Stimulated activated CD8-positive, alpha-beta memory T cell treated with anti-CD3 and anti-CD28 coated beads, Interleukin-15, amount 100 ng/mL, for 24 hours (primary cell): ENCODE measurements at places on chromosomes 2 and 18.

- no peak for DNase-seq
These were observed 136.1 kb upstream of the CHAC2 start for GRCh38 chr2:53631313-53632125.

- no peak for DNase-seq
These were observed 342.3 kb downstream of the DCC start for GRCh38 chr18:52682260-52682659.

- no peak for DNase-seq
These were observed 13.3 kb downstream of the TMEM177 start for GRCh38 chr2:119692310-119692709.

DNA sequence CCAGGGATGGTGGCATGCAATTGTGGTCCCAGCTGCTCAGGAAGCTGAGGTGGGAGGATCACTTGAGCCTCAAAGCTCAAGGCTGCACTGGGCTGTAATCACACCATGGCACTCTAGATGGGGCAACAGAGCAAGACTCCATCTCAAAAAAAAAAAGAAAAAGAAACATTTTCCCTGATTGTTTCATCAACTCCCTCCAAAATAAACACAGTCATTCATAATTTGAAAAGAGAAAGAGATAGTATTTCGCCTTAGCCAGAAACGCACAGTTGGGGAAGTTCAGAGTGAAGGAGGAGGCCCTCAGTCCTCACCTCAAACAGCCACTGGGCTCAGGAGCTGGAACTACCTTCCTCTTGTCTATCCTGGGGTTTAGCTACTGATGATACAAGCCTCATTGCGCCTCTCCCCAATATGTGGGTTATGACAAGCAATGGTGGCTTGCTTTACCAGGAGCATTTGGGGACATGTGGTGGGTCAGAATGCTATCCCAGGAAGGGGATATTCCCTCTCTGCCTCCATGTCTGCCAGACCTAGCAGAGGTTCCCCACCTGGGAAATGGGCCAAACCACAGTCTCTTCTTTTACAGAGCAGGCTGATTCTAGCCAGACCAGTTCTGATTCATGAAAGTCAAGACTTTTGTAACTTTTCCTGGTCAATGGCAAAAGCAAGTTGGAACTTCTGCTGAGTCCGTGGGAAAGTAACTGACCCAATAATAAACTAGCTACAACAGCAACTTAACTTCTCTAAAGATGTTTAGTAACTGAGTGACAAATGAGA, 22.2 kb upstream of the TMEM87B start:
- no peak for DNase-seq

GRCh38 chr18:54835944-54836343, 7.7 kb downstream of the RAB27B start:
- no peak for DNase-seq

GRCh38 chr2:30772021-30772705, 35.1 kb downstream of the CAPN13 start:
- no peak for DNase-seq

GRCh38 chr2:16330012-16330411, 335.6 kb downstream of the CYRIA start:
- no peak for DNase-seq

GRCh38 chr2:76731157-76731556, 791.0 kb downstream of the LRRTM4 start:
- no peak for DNase-seq

- DNase-seq = no peak
These were observed 22.7 kb upstream of the ATP9B start for GRCh38 chr18:79046522-79046921.

GRCh38 chr18:22493255-22493654, 75.5 kb upstream of the CTAGE1 start:
- no peak for DNase-seq

- DNase-seq = no peak
These were observed 87.1 kb downstream of the LAMA3 start for GRCh38 chr18:23776306-23776705.

GRCh38 chr2:65605743-65606058, 173.3 kb upstream of the SPRED2 start:
- DNase-seq = no peak

DNA sequence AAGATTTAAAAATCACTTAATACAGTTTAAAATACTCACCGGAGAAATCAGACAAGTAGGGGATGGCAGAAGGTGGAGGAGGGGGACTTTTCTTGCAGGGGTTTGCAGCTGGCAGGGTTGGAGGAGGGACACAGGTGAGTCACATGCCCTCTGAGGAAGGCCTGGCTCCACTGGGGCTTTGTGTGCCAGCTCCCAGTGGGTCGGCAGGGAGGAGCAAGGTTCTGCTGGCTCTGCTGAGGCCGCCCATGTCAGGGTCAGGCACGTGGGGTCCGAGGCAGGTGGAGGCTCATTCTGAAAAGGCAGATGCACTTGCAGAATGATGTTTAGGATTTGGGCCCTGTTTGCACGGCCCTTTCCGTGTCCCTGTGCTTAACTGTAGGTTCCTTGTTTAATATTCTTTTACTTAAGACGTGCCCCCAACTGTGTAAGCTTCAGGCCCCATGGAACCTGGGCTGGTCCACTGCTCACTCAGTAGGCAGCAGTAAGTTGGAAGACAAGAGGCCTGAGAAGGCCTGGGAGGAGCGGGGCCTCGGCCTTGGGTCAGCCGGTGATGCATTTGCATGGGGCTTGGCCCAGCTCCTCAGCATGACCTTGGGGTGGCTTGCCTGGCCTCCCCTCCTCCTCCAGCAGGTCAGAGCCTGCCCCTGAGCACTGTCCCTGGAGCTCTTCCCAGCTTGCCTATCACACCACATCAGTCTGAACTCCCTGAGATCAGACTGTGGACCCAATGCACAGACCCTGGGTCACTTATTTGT, 141.0 kb downstream of the GLI2 start:
- no peak for DNase-seq

DNA sequence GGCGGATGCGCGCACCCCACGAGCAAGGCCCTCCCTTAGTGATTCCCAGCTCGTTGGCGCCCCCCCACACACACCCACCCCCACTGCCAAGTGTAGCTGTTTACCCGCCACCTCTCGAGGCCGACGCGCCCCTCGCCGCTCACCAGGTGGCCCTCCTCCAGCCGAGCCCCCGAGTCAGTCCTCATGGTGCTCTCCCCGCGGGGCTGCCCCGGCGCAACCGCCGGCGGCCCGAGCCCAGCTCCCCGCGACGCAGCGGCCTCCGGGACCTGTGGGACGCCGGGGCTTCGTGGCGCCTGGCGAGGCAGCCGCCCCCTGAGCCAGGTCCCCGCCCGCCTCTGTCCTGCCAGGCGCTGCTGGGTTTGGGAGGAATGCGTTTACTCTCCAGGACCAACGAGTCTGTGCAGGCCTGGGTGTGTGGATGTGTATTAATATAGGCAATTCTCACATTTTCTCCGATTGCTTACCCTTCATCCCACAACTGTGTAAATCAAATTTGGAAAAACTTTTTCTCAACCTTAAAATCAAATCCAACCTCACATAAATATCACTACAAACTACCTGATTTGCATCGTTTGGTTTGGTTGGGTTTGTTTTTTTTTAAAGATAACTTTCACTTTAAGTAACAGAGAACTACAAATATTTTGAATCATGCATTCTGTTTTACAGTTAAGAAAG, at the start of gene TMEM237:
TMEM237 (minus strand) TSS at position 288 of the 675 bp plus-strand sequence; CDS start at position 185, 103 bp downstream.
- peak; percentile 13 for DNase-seq

- DNase-seq = no peak
These were observed 15.0 kb downstream of the HS1BP3 start for GRCh38 chr2:20635675-20636584.

GRCh38 chr2:231701456-231702373, 6.6 kb upstream of the PTMA start:
- no peak for DNase-seq
